Inflammatory macrophage (primary cell): ENCODE measurements at places on chromosomes 6 and 20.

DNA sequence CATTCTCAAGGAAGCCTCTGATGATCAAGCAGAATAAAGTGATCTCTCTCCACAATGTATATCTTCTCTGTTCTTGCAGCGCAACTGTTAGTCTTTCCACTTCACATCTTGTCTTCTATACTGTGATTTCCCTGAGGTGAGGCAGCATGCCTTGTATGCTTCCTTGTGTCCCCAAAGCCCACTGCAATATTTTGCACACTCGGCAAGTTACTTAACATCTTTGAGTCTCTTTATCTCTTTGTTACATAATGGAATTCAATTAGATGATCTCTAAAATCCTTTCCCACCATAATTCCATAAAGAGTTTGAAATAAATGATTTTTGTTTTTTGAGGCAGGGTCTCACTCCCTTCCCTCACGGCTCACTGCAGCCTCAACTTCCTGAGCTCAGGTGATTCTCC lies 40.4 kb upstream of the ALDH8A1 start:
- no peak for DNase-seq

GRCh38 chr6:7902867-7903266 lies 7.7 kb downstream of the TXNDC5 start:
- DNase-seq: no peak

- DNase-seq: no peak
These were observed 38.0 kb upstream of the VGLL2 start for GRCh38 chr6:117227245-117227962.

DNA sequence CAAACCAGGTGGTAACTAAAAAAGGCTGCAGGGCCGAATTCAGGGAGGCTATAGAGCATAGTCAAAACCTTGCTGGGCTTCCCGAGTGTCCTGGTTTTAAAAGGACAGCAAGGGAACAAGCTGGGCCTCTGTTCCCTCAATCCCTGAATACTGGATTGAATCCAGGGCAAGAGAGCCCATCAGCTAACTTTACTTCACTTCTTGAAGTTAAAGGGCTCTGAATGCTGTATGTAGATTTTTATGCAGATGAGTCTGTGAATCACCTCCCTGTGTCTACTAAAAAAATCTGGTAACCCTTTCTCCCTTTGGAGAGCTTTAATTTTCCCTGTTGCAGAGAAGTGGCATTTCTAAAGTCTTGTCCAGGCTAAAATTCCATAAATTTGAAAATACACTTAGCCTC lies 29.5 kb downstream of the LYRM4 start:
- DNase-seq: no peak

DNA sequence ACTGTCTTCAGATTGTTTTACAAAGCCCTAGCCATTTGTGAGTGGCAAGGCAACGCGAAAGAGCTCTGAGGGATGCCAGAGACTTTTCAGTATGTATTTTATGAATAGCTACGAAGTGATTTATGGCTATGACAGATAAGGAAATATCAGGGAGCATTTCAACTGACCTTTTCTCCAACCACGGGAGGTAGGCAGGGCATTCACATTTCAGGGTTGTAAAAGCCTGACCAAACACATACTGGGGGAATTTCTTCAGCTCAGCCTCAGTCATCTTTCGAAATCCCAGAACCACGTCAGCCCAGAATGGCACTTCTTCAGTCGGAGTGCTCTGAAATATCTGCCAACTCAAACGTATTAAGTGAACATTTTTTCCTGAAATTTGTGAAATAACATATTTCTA lies 10.8 kb downstream of the DDO start:
- peak; percentile 65 for DNase-seq

DNA sequence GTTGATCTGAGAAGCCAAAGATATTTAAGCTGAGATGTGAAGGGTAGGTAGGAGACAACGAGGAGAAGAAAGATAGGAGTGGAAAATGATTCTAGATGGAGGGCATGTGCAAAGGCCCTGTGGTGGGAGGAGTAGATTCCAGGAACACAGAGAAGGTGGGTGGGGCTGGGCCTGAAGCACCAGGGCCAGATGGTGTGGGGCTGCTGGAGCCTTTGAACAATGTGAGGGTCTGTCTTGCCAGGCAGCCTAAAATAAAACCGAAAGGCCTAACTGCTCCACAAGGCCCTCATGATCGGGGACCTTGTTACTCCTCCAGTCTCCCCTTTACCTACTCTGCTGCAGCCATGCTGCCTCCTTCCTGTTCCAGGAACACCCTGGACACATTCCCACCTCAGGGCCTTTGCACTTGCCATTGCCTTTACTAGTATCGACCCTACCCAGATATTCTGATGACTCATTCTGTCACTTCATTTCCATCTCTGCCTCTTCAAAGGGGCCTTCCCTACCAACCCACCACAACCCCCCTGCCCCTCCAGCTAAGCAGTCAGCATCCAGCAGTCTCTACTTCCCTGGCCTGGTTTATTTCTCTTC lies 20.0 kb downstream of the FAM110A start:
- no peak for DNase-seq

GRCh38 chr6:27517928-27518787 lies 45.3 kb upstream of the ZNF184 start:
- DNase-seq: no peak

DNA sequence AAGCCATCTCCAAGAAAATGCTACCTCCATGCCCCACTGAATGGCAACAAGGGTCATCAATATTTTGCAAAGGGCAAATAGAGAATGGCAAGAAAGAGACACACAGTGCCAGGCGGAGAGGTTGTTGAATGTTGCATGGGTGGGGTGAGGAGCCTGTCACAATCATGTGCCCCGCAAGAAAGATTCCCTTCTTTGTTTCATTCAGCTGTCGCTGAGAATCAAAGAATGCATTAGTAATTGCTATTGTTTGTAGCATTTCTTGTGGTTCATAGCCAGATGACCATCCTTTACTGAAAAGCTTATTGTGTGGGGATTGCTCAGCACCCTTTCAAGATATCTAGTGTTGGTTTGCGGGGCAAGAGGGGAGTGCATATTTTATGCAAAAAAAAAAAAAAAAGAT lies 166.5 kb upstream of the QKI start:
- no peak for DNase-seq

GRCh38 chr6:134447423-134447822 lies 129.5 kb upstream of the SGK1 start:
- DNase-seq: no peak

DNA sequence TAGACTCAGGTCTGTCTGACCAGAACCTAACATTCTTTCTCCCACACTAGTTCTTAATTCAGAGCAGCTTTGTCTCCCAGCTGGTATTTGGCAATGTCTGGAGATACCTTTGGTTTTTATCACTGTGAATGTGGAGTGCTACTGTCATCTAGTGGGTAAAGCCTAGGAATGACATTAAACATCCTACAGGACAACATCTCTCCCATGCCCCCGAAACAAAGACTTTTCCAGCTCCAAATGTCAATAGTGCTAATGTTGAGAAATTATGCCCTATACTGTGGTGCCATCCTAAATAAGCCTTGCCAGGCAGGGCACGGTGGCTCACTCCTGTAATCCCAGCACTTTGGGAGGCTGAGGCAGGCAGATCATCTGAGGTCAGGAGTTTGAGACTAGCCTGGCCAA lies 4.2 kb upstream of the TTPAL start:
- DNase-seq: no peak

GRCh38 chr6:46410334-46410953 lies 80.8 kb downstream of the RCAN2 start:
- peak; percentile 63 for DNase-seq

GRCh38 chr6:20978151-20978614 lies 443.9 kb downstream of the CDKAL1 start:
- DNase-seq: no peak

GRCh38 chr6:119125576-119125975 lies 47.1 kb upstream of the FAM184A start:
- DNase-seq: no peak

DNA sequence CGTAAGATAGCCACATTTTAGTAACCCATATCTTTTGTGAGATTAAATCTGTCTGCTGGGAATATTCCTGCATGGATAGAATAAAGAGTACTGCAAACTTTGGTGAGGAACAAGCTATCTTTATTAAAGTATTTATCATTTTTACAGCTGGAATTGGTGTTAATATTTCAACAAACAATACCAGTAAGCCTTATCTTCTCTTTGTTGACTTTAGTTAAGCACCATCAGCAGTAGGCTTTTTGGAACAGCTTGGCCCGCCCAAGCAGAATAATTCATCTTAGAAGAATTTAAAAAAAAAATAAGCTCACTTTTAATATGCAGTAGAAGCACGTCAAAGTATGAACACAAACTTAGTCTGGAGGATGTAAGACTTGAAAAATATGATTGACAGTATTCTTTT lies 917.8 kb upstream of the ADGRB3 start:
- no peak for DNase-seq

DNA sequence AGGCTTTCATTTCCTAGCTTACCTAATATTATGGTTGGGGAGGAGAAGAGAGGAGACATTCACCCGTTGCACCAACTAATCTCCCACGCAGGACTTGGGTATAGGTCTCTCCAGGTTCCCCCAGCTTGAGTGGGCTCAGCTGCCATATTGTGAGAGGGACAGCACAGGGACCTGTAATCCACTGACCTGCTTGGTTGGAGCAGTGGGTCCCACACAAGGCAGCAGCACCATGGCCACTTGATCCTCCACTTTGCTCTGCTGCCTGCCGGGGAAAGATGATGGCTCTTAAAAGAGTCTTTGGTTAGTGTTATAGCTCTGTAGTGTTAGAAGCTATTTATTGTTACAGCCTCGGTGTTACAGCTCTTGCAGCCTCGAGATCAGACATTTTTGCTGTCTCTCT lies 22.5 kb upstream of the ECHDC1 start:
- no peak for DNase-seq

GRCh38 chr6:21636876-21637275 lies 43.3 kb downstream of the SOX4 start:
- no peak for DNase-seq

GRCh38 chr20:444117-444516 lies 18.2 kb downstream of the TBC1D20 start:
- DNase-seq: no peak

DNA sequence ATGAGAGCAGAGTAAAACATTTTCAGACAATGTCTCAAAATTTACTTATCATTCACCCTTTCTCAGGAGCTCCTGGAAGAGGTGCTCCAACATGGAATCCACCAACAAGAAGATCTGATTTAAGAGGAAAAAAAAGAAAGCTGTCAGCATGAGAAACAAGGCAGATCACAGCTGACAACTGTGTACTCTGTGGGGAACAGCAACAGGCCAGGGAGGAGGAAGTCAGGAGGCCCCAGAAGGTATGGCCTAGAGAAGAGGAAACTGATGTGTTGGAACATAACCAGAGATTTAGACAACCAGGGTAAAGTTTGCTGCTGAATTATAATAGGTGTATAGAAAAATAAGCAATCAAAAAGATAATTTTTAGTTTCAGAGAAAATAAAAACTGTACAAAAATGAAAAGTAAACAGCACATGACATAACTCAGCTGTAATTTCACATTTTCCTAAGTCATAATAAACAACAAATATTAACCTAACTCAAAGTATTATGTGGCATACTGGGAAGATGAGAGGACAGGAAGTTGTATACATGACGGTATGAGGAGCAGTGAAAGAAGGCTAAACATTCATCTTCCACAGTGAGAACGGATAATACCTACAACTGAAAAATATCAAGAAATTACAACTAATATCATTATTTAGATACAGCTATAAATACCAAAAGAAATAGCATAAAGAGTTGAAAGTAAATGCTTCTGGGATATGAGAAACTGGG lies 113.6 kb upstream of the EMILIN3 start:
- DNase-seq: peak; percentile 55

DNA sequence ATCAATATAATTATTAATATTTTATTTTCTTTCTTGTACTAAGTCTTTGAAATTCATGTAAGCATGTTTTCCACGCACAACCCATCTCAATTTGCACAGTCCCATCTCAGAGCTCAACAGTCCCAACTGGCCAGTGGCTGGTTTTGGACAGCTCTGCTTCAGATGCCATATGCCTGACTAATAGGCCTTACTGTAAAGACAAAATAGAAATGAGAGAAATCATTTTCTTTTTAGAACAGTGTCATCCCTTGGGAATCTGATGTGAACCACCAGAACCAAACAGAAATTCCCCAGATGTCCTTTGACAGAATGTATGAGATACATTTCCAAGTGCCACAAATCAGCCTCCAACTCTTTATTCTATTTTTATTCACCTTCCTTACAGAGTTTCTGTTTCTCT lies 338.9 kb downstream of the ESR1 start:
- no peak for DNase-seq

- DNase-seq: no peak
These were observed 298.5 kb upstream of the TBX18 start for GRCh38 chr6:85062884-85063283.

DNA sequence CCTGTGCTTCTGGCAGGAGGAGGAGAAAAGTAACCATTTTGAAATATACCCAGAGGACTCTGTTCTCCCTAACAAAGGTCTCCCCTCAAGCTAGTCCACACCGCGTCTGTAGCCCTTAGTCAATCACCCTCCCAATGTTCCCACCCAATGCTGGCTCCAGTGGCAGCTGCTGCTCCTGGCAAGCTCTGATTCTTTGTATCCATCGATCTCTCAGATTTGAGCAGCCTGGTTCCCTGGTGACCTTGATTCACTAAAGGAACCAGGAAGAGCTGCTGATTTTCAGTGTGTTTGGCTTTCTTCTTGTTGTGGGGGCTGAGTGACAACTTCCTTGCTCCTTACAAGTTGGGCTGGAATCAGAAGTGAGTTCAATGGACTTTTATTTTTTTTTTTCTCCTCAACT lies 68.5 kb downstream of the FOXC1 start:
- no peak for DNase-seq

DNA sequence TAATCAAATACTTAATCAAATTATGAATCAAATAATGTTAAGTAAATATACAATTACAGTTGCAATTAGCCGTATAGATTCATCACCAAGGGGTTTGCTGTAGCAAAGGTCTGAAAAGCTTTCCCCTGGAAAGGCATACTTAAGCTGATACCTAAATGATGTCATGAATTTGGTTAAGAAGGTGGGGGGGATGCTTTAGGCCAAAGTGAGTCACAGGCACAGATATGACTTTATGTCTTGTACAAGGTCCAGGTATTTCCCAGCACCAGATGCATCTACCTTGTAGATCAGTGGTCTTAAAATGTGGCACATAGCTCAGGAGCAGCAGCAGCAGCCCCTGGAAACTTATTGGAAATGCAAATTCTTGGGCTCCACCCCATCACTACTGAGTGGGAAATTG lies 557.3 kb upstream of the CDH4 start:
- no peak for DNase-seq

DNA sequence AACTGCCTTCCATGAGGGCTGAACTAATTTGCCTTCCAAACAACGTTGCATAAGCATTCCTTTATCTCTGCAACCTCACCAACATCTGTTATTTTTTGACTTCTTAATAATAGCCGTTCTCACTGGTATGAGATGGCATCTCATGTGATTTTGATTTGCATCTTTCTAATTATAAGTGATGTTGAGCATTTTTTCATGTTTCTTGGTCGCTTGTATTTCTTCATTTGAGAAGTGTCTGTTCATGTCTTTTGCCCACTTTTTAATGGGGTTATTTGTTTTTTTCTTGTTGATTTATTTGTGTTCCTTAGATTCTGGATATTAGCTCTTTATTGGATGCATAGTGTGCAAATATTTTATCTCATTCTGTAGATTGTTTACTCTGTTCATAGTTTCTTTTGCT lies 46.4 kb downstream of the TNFAIP3 start:
- no peak for DNase-seq

GRCh38 chr6:82739303-82739702 lies 326.3 kb downstream of the UBE3D start:
- DNase-seq: no peak
